PC-9 (cell line): ENCODE measurements at places on chromosomes 2 and 18.
A peak's percentile ranks its signal among the peaks of the same experiment; 100 is the strongest.

GRCh38 chr18:2680216-2680792, 24.8 kb downstream of the SMCHD1 start:
- DNase-seq, result no peak

DNA sequence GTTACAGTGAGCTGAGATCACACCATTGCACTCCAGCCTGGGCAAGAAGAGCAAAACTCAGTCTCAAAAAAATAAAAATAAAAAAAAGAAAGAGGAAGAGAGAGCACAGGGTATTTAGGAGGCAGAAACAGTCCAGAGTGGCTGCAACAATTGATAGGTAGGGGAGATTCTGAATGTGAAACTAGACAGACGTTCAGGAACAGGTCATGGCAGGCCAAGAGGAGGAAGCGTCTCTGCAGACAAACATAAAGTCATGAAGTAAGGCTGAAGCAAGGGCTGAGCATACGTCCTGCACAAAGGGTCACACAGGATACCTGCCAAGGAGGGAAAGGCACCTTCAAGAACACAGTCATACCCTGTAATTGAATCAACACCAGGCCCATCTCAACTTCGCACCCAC, 64.1 kb upstream of the ZNF532 start:
- DNase-seq, result no peak

GRCh38 chr2:160301420-160301819, 101.3 kb upstream of the ITGB6 start:
- DNase-seq, result no peak

- no peak for DNase-seq
These were observed 271.9 kb downstream of the MYT1L start for GRCh38 chr2:2059199-2059598.

- no peak for DNase-seq
These were observed 19.9 kb upstream of the CAB39 start for GRCh38 chr2:230692760-230693159.

GRCh38 chr2:175207741-175208438, 26.4 kb upstream of the ATP5MC3 start:
- no peak for DNase-seq

DNA sequence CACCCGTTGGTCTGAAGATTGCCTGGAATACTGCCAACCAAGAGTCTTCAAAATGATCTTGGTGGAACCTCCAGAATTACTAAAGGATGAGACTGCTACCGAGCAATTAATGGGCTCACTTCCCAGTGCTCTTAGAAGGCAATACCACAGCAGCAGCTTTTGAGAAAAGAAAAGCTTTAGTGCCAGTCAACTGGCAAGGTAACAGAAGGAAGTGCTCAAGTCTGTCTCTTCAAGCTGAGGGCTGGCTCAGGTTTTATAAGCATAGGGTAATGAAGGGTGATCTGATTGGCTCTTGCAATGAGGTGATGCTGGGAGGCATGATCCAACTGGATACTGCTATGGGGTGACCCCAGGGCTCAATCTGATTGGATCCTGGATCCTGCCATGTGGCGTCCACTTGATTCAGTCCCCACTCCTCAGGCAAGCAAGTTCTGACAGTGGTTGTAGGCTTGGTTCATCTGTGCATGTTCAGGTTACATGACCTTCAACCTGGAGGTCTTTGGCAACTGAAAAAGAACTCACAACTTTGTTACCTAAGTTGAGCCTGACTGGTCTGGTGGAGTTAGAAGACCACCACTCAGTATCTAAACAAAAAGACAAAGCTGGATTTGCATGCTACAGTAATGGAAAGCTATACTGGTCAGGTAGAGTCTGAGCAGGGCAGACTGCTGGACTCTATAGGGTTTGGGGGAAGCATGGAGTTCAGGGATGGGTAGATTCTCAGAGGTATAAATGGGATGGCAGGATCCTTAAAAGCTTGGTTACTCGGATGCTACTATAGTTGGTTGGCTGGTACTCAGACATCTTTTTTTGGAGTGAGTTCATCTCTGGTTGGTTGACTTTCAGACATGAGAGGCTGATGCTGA, 14.0 kb upstream of the RIF1 start:
- no peak for DNase-seq

DNA sequence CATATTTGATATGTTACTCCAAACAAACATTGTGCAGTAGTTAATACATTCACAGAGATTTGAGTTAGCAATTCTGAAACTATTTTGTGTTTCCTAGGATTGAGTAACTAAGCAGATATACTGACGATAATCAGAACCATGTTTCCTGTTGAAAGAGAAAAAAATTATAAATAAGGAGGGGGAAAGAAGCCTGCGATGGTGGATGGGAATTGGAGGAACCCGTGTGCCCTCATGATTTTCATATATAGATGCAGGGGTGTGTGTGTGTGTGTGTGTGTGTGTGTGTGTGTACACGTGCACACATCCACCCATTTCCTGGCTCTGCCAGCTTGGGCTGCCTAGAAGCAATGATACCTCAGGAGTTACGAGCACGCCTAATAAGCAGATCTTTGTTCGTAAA, 56.9 kb downstream of the LPIN2 start:
- no peak for DNase-seq

GRCh38 chr2:16900405-16901025, 234.9 kb upstream of the CYRIA start:
- peak; percentile 30 for DNase-seq

- DNase-seq, result no peak
These were observed 77.7 kb downstream of the TGOLN2 start for GRCh38 chr2:85250045-85250444.

DNA sequence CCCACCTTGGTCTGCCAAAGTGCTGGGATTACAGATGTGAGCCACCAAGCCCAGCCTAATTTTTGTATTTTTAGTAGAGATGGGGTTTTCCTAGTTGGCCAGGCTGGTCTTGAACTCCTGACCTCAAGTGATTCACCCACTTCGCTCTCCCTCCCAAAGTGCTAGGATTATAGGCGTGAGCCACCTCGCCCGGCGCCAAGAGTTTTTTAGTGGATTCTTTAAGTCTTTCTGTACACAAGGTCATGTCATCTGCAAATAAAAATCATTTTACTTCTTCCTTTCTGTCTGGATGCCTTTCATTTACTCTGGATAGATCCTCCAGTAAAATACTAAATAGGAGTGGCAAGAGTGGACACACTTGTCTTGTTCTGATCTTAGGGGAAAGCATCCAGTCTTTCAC, 61.7 kb downstream of the KCMF1 start:
- no peak for DNase-seq

GRCh38 chr2:27133195-27133875, 1.1 kb downstream of the PREB start:
- DNase-seq, result no peak

GRCh38 chr2:54586062-54586461, 129.9 kb downstream of the SPTBN1 start:
- no peak for DNase-seq

DNA sequence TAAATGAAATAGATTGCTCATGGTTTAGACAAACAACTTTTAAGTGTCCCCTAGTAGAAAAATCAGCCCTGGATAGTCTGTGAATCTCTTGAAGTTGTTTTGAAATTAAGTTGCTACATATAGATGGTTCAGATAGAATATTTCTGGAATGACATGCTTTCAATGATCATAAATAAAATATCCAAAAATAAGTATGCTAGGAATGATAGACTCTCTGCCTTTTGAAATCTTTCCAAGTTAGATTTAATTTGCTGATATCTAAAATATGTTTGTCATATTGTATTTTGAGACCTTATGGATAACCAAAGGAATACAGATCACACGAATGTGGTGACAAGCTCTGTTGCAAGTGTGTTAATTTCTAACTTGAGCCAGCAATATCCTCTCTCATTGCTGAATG, 488.7 kb downstream of the THSD7B start:
- no peak for DNase-seq

GRCh38 chr2:228447266-228447915, 265.9 kb upstream of the SPHKAP start:
- DNase-seq, result no peak

GRCh38 chr18:69981948-69982347, 34.3 kb upstream of the CD226 start:
- no peak for DNase-seq

DNA sequence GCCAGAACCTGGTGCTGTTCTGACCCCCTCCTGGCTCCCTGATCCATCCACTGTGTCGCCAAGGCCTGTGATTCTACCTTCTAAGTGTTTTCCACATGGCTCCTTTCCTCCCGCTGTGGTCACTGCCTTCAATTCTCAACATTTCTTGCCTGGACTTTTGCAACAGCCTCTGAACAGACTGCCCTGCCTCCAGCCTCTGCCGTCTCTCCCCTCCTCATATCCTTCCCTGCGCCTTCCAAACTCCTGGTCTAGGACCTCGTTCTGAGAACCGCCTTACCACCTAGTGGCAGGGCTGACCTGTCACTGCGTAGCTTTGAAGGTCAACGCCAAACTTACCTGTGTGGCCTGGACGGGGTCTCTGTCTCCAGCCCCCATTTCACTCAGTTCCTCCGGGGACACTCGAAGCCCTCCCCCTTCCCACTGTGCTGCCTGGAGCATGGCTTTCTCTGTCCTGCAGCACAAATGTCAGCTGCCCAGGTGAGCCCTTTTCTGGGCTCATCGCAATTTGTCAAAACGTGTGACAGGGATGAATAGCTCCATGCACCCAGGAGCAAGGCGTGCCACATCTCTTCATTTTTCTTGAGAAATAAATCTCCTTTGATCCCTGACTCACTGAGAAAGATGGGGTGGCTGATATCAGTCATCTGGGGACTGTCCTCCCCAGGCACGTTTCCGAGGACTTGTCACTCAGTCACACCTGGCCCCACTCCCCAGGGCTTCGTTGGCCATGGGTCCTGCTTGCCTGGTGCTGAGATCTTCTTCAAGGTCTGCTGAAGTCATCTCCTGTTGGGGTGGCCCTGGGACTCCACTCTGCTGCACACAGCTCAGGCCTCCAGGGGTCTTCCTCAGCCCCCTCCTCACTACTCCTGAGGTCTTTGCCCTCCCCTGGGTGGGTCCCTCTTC, 46.7 kb downstream of the LDLRAD4 start:
- DNase-seq, result no peak

DNA sequence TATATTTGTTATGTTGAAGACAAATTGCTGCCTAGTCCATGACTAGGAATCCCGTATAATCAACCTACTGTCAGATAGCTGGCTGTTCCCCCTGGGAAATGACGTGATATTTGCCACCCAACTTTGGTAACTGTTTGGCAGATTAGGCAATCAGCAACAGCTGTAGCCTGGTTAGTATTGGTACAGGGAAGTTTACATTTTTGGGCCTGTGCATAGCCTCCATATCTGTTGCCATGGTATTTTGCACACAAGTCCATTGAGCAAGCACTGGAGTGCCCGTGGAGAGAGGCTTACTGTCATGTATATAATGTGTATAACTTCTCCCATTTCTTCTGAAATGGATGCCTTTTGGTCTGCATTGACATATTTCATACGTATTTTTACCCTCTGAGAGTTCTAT, 27.7 kb downstream of the BIRC6 start:
- DNase-seq, result no peak

DNA sequence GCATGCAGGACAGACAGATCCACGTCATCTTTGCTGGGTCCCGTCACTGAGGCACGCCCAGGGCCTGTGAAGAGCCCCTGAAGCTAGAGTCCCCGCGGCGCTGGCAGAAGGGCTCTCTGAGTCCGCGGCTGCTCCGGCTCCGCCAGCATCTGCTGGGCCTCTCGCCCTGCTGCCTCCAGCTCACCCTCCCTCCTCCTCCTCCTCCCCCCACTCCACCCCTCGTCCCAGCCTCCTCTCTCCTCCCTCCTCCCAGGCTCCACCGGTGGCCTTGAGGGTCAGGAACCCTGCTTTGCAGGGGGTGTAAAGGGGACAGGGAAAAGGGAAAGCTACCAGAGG, at the start of gene TNS1:
Gene TNS1 (minus strand): TSS at position 151 of the 336 bp plus-strand sequence. CDS start 123 bp downstream, at position 28.
- DNase-seq, result no peak

GRCh38 chr2:128468186-128468920, 149.7 kb upstream of the HS6ST1 start:
- no peak for DNase-seq
